ENCODE measurements at places on chromosomes 4 and X. TPM values are rescaled to one million over a fixed set of nuclear protein-coding genes. Genes with fewer than 3 reads are reported as not detected.

GRCh38 chr4:180434131-180434895 is 1808.9 kb upstream of the TENM3 start:
- no peak overlapping the region for H3K27ac ChIP-seq
- no peak for DNase-seq
- H3K27me3 ChIP-seq = no peaks in the 10 kb centered on the region
- H3K4me3 ChIP-seq = no peak overlapping the region

GRCh38 chr4:4321951-4322688 is 32.1 kb downstream of the ZBTB49 start:
- H3K27ac ChIP-seq = no peak overlapping the region
- no peak overlapping the region for H3K4me3 ChIP-seq
- H3K36me3 ChIP-seq = no peaks in the 10 kb centered on the region

DNA sequence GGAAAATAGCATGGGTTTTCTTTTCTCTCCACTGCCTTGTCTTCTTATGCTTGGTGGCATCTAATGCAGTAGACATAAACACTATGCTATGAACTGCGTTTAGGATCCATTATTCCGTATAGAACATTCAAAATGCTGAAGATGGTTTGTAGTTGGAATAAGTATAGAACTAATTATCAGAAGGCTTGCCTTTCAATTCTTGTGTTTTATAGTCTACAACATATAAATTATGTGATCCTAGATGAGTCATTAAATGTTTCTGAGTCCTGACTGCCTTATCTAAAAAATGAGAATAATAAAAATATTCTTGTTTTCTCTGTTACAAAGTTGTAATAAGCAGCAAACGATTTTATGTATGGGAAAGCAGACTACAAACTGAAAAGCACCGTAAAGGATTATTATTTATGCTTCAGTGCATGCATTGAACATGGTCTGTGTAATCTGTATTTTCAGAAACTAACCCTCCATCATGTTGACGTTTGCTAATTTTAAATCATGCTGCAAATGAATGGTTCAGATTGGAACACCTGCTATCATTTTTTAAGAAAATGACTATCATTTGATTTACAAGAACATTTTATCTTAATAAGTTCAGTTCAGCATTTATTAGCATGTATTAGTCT is 335.9 kb upstream of the AADAT start:
- H3K4me1 ChIP-seq = no peaks in the 10 kb centered on the region
- H3K36me3 ChIP-seq = no peaks in the 10 kb centered on the region
- H3K27ac ChIP-seq = no peak overlapping the region
- H3K4me3 ChIP-seq = no peak overlapping the region

PLAC8 gene
- 4.5 TPM for total RNA-seq

GRCh38 chr4:156762851-156763250 is 208.7 kb downstream of the PDGFC start:
- no peak overlapping the region for H3K4me3 ChIP-seq
- H3K36me3 ChIP-seq = no peaks in the 10 kb centered on the region
- H3K27me3 ChIP-seq = no peaks in the 10 kb centered on the region
- no peaks in the 10 kb centered on the region for H3K4me1 ChIP-seq
- no peak overlapping the region for H3K27ac ChIP-seq

DNA sequence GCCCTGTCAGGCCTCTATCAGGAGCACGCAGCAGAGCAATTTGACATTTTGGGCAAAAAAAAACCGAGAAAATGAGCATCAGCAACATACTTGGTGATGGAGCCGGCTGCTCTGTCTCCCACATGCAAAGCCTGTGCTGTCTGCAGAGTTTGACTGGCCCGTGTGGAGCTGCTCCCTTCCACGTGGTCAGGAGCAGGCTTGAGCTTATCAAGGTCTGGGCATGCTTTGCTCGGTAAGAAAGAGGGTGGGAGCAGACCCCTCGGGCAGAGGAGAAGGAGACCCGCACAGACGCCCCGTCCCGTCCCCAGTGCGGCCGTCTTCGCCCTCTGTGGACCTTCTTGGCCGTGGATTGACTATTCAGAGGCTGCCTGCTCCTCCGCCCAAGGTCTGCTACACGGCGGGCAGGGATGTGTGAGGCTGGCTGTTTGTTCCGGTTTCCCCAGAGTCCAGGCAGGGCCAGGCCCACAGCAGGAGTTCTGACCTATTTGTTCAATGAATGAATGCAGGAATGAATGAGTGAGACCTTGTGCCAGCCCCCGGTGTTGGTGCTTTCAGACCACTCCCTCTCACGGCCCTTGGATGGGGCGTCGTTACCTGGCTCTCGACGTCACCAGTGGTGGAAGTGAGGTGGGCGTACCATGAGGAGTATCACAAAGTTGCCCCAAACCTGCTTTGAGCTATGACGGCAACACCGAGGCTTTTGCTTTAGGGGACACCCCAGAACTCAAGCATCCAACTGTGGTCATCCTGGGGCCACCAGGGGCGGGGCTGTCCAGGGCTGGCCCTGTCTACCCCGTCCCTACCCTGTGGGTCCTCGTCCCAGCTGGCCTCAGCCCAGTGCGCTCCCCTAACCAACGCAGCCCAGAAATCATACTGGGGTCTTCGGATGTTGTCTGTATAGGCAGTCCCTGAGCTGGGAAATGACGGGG is 54.7 kb upstream of the ADRA2C start:
- no peaks in the 10 kb centered on the region for H3K27me3 ChIP-seq
- no peak for DNase-seq
- no peaks in the 10 kb centered on the region for H3K36me3 ChIP-seq
- H3K27ac ChIP-seq = no peak overlapping the region
- H3K4me3 ChIP-seq = no peak overlapping the region
- H3K4me1 ChIP-seq = no peaks in the 10 kb centered on the region

DNA sequence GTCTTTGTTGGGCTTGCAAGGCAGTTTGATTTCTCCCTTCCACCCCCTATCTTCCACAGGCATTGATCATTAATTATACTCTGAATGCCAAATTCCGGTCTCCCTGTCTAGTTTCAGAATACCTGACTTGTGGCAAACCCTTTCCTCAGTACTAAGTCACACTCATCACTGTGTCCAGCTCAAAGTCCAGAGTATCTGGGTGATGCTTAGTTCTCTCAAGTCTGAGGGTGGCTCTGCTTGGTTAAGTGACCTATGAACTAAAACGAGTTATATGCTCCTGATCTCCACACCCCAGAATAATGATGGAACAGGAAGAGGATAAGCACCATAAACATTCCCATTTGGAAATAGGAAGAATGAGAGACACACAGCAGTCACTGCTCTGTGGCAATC is 6.5 kb downstream of the SMIM9 start:
- H3K27ac ChIP-seq = no peak overlapping the region
- H3K4me3 ChIP-seq = no peak overlapping the region
- H3K27me3 ChIP-seq = peaks cover 6% of the 10 kb centered on the region
- H3K36me3 ChIP-seq = no peaks in the 10 kb centered on the region
- DNase-seq = no peak

PNMA5 gene
- not detected for total RNA-seq

MAGEC3 gene
- total RNA-seq = 0.44 TPM

GRCh38 chr4:5926598-5926997 is 33.7 kb upstream of the CRMP1 start:
- no peak overlapping the region for H3K4me3 ChIP-seq
- no peaks in the 10 kb centered on the region for H3K27me3 ChIP-seq
- no peak overlapping the region for H3K27ac ChIP-seq
- no peak for DNase-seq
- H3K36me3 ChIP-seq = no peaks in the 10 kb centered on the region

DNA sequence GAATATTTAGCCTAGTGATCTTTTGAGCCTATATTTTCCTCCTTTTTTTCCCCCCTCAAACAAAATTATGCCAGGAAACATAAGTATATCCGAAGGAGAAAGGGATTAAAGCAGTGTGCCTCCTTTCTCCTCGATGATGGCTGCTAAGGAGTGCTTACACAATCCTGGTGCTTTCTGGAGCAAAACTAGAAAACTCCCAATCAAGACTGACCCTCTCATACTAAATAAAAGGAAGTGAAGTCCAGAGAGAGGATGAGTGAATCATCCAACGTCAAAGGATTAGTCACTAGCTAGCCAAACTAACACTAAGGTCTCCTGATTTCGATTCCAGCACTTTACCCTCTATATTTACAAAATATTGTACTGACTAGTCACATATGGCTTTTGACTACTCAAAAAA is 146.8 kb downstream of the PPP3CA start:
- H3K4me3 ChIP-seq = no peak overlapping the region
- H3K4me1 ChIP-seq = no peaks in the 10 kb centered on the region
- no peaks in the 10 kb centered on the region for H3K36me3 ChIP-seq
- no peak overlapping the region for H3K27ac ChIP-seq
- H3K27me3 ChIP-seq = no peaks in the 10 kb centered on the region

HHIP gene
- total RNA-seq = under 0.01 TPM

TLR3 gene
- 4.3 TPM for total RNA-seq

KCND1 gene
- total RNA-seq = 0.66 TPM

GRCh38 chrX:100615005-100615404 is 21.6 kb downstream of the TSPAN6 start:
- DNase-seq = no peak
- H3K27ac ChIP-seq = no peak overlapping the region
- no peaks in the 10 kb centered on the region for H3K36me3 ChIP-seq
- no peaks in the 10 kb centered on the region for H3K4me1 ChIP-seq

Measured in breast epithelium (tissue), 4 donors.